Activated CD4-positive, alpha-beta T cell treated with anti-CD3 and anti-CD28 coated beads, Interleukin-2, Interleukin-4, amounts not matched to agents 100 ng/mL and 50 ng/mL, durations not matched to agents 16 hours and 8 hours (primary cell): ENCODE measurements at places on chromosomes 5 and 9.

DNA sequence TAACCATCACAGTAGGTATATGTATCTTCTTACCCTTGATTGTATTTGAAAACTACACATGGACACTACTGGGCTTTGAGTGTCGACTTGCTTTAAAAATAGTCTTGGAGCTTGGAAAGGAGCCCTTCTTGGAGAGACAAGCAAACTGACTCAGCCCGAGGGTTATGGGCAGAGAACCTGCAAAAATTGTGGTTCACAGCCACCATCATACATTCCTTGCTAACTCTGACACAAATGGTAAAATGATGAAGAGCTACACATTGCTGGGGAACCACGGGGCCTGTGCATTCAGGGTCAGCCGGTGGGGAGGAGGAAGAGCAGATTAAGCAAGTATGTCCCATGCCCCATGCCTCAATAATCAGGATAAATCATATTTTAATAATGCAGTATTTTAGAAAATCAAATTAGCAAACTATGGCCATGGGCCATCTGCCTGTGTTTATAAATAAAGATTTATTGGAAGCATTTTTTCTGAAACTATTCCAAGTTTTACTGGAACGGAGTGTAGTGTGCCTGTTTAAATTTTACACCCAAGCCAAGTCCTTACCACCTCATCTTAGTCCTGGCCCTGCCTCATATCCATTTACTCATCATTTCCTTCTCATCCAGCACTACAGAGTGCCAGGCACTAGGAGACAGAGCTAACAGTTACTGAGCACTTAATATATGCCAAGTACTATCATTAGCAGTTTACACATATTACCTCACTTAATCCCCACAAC, 195.7 kb downstream of the PALM2AKAP2 start:
- DNase-seq = no peak

DNA sequence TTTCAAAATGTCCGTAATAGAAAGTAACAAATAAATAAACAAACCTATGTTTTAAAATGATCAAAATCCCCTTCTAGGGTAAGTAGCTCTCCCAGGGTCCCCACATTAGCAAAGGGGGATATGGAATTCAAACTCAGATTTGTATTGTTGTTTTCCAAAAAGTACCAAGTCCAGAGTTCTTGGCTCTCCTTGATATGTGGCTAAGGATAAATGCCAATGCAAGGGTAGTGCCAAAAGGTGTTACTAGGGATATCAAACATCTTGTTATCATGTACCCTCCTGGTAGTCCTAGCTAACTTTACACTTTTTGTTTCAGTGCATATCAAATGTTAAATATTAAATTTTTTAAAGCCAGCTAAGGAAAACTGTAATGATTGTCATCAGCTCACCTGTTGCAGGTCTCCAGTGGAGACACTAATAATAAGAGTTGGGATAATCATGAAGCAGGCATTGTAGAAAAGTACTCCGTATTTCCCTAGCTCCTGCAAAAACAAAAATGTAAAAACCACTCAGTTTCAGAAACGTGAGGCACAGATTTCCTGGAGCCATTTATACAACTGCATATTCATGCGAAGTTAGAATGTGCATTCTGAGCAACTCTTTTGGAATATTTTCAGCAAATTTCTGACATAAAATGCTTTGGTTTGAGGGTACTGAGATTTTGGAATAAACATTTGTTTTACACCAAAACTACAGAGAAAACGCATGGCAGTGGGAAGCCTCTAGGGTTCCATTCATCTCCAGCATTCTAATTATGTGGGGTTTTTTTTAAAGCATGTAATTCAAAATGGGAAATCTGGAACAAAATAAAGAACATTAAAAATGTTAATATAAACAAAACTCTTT, 39.8 kb downstream of the SLC35D2 start:
- DNase-seq = no peak

DNA sequence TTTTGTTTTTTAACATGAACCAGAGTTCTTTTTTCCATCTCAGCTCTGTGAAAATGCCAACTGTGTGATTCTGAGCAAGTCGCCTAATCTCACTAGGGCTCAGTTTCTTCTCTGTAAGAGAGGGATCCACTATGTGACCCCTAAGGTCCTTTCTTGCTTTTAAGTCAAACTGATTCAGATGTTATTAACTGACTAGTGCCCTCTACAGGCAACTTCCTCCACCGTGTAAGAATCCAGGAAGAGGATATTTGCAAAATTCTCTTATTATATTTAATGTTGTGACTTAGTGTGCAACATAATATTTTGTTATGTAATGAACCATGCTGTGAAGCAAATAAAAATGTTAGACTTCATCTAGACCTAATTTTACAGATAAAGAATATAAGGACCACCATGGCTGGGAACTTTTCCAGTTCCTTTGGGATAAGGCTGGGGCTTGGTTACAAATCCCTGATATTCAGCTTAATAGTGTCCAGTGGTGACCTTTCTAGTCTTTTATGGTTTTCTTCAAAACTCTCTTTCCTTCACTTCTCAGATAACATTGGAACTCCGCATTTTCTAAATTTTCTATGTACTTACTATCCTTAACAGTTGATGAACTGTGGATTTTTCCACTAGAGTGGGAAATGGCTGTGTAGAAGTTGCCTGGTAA, 244.7 kb downstream of the PIK3R1 start:
- DNase-seq = peak; percentile 54

- no peak for DNase-seq
These were observed 17.0 kb upstream of the RHOBTB3 start for GRCh38 chr5:95713960-95714710.

DNA sequence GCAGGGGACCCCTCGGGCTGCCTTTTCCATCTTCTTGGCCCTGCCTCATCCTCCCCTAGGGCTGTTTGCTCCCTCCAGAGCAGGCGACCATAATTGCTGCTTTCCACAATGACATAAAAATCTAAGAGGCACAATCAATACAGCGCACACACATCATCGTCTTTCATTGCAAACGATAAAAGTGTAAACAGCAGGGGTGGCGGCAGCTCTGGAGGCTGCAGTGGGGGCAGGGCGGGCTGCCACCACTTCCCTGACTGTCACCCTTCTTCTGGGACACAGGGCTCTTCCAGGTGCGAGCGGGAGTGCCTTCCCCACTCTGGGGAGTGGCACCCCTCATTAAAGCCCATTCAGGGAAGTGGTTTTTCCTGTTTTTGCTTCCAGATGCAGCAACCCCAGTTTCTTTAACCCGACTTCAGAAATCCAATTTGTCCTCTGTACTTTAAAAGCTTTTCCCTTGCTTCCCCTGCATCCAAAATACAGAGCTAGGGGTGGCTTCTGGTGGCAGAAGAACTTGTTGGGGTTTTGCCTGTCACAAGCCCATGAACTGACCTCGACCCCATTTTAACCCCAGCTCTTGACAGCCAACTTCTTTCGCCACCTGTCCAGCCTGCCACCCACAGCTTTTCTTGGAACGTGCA, 45.7 kb downstream of the TSPAN17 start:
- DNase-seq = no peak

DNA sequence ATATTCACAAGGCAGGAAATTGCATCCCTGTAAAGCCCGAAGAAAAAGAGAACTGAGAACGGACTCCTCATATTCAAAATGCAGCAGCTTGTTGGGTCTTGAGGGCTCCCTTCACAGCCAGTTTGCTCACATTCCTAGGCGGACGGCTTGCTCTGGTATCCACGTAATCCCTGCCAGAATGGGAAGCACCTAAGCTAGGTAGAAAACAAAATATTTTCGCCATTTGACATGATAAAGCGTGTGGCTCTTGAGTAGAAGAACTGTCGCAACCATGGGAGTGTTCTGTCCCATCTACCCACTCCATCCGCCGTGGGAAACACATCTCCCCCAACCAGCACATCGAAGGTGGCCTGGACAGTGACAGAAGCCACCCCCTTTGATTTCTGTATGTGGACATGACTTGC, 183.1 kb downstream of the GAS1 start:
- DNase-seq = no peak

DNA sequence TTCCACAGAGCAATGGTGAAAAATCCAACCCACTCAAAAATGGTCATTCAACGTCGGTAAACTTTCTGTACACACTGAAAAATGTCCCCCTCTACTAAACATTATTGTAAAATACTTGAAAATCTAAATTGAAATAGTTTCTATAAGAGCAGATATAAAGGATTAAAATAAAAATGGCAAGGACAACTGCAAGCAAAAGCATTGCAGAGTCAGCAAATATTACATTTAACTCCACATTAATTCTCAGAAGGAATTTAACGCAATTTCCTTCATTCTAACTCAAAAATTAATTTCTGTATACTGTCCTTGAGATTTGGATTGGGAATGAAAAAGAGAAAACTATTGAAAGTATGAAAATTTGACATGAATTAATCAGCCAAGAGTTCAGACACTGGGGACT, 64.4 kb upstream of the SSBP2 start:
- no peak for DNase-seq

GRCh38 chr5:29460971-29461559, 1732.4 kb upstream of the CDH6 start:
- DNase-seq = no peak

GRCh38 chr5:33832404-33833236, 59.2 kb downstream of the ADAMTS12 start:
- DNase-seq = no peak

DNA sequence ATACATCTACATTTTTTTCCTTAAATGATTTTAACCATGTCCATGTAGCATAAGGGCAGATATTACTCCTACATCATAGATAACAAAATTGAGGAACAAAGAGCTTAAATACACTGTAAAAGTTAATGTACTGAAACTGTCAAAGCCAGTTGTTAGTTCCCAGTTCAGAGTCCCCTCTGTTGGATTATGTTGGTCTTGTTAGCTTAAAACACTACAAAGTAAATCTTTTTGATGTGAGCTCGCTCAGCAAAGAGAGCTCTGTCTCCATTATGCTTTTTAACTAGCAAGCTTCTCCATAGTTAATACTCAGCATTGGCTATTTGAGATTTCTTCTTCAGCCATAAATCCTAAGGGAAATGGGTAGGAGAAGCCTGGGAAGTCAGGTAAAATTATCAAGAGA, 149.1 kb downstream of the ADAMTS6 start:
- no peak for DNase-seq

- DNase-seq = no peak
These were observed 74.1 kb downstream of the PSAT1 start for GRCh38 chr9:78370991-78371390.

- DNase-seq = no peak
These were observed 26.8 kb upstream of the LURAP1L start for GRCh38 chr9:12748016-12748415.

DNA sequence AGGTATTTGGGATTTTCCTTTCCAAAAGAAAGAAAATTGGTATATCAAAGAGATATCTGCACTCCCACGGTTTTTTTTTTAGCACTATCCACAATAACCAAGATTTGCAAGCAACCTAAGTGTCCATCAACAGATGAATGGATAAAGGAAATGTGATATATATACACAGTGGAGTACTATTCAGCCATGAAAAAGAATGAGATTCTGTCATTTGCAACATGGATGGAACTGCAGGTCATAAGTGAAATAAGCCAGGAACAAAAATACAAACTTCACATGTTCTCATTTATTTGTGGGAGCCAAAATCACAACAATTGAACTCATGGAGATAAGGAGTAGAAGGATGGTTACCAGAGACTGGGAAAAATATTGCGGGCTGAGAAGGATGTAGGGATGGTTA, 9.8 kb downstream of the ANKRD31 start:
- no peak for DNase-seq

DNA sequence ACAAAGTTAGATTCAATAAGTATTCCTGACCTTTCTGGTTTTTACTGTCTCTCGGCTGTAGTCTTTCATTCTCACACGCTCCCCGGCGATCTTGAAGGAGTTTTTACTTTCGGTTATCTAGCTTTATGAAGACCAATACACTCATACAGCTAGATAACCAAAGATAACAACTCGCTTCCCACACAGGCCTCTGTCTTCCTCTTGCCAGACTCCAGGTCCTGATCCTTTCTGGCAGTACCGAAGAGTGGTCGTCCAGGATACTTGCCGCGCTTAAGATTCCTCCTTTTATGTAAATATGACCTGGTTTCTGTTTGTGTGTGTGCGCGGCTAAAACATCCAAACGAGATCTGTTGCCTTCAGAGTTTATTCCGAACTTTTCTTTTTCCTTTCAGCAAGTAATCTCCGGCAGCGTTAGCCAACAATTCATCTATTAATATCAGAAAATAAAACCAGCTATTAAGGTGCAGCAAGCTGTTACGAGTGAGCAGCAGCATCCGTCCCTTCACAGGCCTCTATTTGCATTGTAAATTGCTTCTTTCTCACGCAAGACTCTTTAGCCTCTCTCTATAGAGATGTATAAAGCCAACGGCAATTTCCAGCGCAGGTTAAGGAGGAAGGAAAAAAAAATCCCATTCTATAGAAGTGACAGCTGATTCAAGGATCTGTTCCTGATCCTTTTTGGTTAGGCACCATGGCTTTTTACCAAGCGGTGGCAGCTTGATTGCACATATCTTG, 216.1 kb downstream of the MEF2C start:
- DNase-seq = no peak

GRCh38 chr5:167304834-167305469, 986.5 kb upstream of the WWC1 start:
- DNase-seq = no peak

DNA sequence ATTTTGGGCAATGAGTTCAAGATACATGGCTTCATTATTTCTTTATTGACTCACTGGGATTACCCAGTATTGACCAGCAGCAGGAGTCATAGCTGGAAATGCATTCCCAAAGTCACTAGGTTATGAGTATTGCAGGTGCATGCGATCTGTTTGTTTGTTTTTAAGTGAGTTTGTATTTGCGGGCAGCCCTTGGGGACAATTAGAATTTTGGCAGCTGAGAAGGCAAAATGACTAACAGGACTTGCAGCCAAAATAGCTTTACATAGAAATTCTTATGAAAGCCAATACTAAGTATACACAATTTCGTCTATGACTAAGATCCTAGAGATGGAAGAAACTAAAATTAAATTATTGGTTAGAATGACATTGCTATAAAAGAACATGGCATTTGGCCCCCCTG, 18.1 kb upstream of the RGMB start:
- no peak for DNase-seq

- no peak for DNase-seq
These were observed 77.0 kb downstream of the C5orf15 start for GRCh38 chr5:133891390-133891789.

GRCh38 chr5:76528547-76529331, 94.5 kb downstream of the F2RL2 start:
- no peak for DNase-seq

DNA sequence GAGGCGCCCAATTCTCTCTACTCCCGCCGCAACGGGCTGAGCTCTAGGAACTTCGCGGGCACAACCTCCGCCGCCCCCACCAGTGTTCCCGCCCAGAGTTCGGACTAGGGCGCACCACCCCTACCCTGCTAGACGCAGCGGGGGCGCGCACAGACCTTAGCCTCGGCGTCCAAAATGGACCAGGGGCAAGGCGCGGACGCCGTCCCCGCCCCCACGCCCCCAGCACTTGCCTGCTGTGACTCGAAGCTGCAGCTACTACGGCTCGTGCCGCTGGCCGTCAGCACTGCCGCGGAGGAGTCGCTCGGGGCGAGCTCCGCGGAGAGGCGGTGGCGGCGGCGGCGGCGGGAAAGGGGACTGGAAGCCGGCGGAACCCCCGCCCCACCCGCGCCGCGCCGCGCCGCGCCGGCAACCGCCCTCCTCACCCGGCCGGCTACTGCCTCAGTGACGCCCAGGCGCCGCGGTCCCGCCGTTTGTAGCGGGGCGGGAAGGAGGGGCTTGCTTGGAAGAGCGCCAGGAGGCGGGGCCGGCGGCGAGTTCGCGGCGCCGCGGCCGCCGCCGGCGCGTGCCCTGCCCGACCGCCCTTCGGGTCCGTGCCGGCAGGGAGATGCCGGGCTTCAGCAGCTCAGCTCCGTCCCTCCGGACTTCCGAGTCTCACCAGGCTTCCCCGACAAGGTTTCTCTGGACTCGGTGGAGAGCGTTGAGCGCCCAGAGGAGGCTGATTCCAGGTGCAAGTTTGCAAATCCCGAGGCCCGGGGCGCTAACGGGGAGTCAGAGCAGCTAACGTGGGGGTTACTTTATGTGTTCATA, 4.5 kb downstream of the ELAVL2 start:
- no peak for DNase-seq
